Stimulated activated CD4-positive, alpha-beta T cell treated with anti-CD3 and anti-CD28 coated beads, Interleukin-4, amount 100 ng/mL, for 1 hour (primary cell): ENCODE measurements at places on chromosomes 6 and 20.

DNA sequence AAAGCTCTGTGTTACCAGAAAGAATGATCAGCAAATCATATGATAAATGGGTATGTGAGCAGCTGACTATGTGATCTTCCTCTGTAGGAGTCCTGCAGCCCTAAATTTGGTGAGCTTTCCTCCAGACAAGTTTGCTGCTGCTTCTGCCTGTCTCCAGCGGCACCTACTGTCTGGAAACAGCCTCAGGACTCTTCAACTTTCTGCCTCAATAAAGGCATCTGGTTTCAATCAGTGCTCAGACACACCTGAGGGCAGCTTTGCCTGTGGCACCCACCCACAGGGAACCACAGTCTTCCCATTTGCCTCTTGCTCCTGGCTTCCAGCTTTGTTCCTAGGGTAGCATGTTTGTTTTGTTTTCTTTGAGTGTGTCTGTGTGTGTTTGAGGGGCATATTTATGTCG lies 727.9 kb upstream of the MAN1A1 start:
- DNase-seq = no peak

GRCh38 chr20:56200456-56200855 lies 48.1 kb upstream of the MC3R start:
- no peak for DNase-seq

DNA sequence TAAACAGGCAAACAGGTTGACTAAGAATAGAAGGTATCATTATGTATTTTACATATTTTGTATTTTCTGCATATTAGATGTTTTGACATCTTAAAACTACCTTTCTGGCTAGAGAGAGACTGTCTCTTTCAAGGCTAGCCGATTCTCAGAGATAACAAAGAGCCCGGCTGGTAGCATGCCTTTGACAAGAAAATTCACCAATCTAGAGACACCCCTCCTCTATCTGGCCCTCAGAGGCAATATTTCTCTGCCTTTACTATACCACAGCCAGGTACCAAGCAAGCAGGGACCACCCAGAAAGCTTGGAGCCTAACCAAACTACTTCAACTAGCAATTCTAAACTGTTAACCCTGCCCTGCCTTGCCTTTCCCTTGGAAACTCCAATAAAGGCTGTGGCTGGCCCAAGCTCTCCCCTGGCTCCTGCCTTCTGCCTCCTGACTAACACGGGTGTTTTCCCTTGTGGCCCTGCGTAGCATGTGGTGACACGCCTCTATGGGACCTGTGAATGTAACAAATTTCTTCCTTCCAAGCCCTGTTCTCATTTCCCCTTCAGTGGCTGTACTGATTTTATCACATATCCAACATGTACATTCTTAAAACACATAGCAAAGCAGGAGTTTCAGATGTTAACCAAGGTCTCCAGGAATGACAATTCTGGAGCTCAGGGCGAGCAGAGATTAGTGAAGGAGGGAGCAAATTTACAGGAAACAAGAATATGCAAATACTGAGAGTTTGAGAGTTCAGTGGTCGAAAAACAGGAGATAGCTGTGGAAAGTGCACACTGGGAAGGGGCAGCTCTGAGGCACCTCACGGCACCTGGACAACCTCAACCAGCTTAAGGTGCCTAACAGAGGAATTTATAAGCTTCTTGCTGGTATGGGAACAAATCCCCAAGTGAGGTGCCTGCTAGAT lies 120.8 kb downstream of the BACH2 start:
- DNase-seq = peak; percentile 60

DNA sequence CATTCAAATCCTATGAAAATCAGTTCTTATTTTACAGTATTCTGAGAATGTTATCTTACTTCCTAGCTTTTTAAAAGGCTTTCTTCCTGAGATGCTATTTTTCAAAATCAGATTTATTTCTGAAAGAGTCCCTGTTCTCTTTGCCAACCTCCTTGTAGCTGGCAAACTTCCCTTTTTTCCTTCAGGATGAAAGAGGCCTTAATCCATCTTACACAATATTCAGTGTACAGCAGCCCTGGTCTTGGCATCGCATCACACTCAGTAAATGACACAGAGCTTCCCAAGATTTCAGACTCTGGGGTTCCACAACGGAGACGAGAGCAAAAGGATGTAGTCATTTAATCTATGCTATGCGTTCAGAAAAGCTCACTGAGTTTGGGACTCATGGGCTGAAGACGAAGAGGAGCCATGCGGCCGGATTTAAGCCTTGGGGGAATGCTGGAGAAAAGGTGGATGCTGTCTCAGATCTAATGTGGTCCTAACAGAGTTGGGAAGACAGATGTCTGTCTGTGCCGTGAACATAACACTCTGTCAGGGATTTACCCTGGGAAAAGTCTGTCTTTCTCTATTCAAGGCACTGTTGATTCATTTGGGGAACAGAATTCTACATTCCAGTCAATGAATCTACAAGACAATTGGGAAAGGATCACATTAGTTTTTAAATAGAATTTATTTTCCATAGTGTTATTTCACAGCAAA lies 616.4 kb upstream of the AGPAT4 start:
- no peak for DNase-seq

DNA sequence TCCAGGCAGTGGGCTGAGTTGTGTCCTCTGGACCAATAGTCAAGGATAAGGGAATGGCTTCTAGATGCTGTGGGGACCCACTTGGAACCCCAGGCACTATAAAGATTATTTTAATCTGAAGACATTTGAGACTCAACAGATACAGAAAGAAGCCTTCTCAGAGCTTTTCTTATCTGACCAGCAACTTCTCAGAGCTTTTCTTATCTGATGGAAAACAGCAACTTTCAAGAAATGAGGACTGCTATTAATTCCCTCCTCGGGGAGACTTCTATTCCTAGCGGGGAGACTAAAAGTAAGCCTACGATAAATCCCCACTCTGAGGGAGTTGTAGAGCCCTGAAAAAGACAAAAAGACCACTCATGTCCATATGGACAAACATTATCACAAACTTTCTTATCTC lies 160.5 kb downstream of the RNASET2 start:
- DNase-seq = no peak

DNA sequence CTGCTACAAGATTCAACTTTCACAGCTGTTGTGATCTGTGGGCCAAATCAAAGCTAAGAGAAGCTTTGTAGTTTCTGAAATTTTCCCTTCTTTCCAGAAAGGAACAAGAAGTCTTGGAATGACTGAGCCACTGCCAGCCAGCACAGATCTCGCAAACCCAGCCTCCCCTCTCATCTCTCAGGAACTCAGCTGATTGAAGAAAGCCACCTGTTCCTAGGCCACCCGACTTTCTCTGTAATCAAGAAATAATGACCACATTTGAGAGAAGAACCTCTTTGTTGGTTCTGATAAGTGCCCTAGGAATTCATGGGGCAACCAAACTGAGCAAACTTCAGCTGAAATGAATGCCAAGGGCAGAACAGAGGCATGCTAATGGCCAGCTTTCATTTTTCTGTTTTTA lies 61.7 kb downstream of the HDGFL1 start:
- no peak for DNase-seq

GRCh38 chr6:52009466-52010140 lies 77.8 kb downstream of the PKHD1 start:
- no peak for DNase-seq

- no peak for DNase-seq
Observed at GRCh38 chr6:123393331-123393730, 243.4 kb downstream of the TRDN start.

- DNase-seq = no peak
Observed at GRCh38 chr6:158014505-158015187, 33.0 kb downstream of the SYNJ2 start.

DNA sequence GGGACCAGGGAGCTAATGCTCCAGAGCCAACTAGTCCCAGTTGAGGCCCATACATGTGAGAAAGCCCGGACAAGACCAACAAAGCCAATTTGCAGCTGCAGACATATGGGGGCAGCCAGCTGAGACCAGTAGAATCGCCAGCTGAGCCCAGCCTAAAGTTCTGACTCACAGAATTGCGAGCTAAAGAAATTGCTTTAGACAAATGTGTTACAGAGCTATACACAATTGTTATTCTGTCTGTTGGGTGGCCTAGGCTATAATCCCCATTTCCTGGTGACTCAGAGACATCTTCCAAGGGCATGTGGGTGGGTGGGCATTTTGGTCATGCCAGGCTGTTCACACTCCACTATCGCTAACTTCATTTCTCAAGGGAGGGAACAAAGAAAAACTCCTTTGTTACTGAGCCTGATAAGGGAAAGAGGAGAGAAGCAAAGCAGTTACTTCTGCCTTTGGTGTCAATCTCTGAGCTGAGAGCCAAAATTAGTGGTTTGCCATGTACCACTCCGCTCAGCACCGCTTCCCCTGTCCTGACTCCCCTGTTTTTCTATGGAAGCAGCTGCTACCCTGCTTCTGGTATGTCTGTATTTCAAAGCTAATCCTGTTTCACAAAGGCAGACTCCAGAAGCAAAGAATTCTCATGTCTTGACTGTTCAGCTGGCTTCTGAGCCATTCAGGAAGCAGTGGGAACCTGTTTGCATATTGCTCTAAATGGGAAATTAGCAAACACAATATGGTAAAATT lies 26.1 kb downstream of the SCP2D1 start:
- no peak for DNase-seq

DNA sequence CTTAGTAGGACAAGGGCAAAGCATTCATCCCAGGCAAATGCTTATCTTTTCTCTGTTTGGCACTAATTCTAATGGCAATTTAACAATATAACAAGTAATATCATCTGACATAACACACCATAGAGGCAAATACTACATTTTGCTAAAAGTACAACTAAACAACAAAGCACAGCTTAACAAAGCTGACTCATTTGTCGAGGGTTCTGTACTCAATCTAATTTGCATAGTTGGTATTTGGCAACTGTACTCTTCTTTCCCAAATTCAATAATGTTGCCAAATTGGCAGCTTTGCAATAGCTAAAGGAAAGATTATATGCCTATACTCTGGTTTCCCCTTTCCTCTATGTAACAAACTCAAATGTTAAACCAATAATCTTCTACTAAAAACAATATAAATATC lies 461.0 kb downstream of the PKHD1 start:
- no peak for DNase-seq

DNA sequence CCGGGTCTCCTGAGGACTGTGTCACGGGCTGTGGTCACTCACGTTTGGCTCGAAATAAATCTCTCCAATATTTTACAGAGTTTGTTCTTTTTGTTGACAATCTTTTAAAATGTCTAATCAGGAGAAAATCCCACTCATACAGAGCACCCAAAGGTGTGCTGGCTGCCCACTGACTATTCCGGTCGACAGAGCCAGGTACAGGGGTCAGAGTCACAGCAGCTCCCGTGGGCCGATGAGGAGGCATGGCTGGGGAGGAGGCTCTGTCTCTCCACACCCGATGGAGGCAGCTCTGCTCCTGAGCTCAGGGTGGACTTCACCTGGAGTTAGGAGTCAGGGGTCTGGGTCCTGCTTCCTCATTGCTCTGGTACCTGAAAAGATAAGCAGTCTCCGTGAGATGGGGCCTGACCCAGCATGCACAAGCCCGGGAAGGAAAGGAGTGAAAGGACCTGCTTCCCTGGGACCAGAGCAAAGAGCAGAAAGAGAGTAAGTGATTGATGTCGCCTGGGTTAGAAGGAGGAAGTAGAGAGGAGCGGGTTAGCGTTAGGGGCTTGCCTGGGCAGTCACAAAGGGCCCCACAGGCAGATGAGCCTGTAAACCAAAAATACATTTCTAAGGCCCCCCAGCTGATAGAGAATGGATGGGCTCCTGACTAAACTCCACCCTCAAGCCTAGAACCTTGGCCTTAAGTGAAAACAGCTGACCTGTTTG lies 53.5 kb upstream of the UNC93A start:
- no peak for DNase-seq

DNA sequence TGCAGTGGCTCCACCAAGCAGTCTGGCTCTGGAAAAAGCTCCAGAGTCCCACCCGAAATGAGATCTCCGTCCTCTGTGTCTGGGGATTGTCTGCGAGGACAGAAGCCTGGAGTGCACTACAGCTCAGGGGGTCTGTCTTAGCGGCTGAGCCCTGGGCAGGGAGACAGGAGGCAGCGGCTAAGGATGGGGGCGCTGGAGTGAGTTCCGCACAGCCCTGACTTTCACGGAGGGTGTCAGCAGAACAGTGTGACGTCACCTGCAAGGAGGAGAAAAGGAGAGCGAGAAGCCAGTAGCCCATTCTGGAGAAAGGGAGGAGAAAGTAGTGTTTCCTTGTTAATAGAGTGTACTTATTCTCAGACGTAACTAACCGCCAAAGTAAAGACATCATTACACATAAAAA lies 97.6 kb downstream of the FAM50B start:
- DNase-seq = no peak

- DNase-seq = no peak
Observed at GRCh38 chr20:52518735-52519134, 327.2 kb upstream of the ZFP64 start.

DNA sequence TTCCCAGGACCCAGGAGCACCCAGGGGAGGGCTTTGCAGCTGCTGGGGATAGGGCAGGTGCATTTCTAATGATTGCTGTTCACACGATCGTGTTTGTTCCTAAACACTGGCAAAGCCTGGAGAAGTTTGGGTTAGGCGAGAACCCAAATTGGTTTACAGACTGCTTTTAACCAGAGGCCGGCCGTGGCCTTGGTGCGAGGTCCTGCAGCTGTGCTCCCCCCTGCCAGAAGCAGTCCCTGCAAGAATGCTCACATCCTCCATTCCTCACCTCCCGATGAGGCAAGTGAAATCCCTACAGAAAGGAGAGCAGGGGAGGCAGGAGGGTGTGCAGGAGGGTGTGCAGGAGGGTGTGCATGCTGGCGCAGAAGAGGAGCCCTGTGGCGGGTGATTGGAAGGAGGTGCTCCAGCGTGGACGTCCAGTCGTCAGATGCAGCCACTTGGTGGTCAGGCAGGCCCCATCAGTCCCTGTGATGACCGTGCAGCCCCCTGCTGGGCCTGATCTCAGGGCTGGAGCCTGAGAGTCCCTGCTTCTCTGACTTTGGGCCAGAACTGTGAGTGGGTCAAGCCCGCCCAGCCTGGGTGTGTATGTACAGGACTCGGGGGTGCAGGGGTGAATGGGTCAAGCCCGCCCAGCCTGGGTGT lies 55.7 kb upstream of the FRMD1 start:
- DNase-seq = no peak

GRCh38 chr6:16487996-16488674 lies 249.7 kb downstream of the GMPR start:
- no peak for DNase-seq

GRCh38 chr6:77133031-77133430 lies 330.3 kb downstream of the HTR1B start:
- DNase-seq = no peak

DNA sequence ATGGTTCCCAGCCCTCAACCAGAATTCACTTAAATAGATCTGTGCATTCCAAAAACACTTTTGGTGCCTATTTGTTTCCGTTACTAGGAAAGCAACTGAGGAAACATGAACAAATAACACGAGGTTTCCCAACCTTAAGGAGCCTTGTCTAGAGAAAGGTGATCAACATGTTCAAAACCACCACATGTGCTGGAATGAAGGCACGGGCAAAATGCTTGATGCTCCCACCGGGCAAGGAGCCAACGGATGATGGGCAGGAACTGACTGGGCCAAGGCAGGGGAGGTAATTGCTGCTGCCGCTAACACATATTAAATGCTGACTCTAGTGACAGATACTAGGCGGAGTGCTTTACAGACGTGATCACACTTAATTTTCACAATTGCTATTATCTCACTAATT lies 2.5 kb downstream of the MYLK4 start:
- no peak for DNase-seq

- no peak for DNase-seq
Observed at GRCh38 chr20:4999788-5000187, 1.5 kb downstream of the SLC23A2 start.
